ENCODE measurements at places on chromosomes 4 and X.

GRCh38 chr4:183552274-183553146, 47.7 kb downstream of the ING2 start:
- DNase-seq = no peak

- DNase-seq = no peak
These were observed 2.7 kb downstream of the AFP start for GRCh38 chr4:73438582-73439215.

- peak; percentile 5 for DNase-seq
These were observed 1.4 kb downstream of the RAI2 start for GRCh38 chrX:17859609-17860178.

- no peak for DNase-seq
These were observed 135.6 kb downstream of the MID1 start for GRCh38 chrX:10484683-10485247.

DNA sequence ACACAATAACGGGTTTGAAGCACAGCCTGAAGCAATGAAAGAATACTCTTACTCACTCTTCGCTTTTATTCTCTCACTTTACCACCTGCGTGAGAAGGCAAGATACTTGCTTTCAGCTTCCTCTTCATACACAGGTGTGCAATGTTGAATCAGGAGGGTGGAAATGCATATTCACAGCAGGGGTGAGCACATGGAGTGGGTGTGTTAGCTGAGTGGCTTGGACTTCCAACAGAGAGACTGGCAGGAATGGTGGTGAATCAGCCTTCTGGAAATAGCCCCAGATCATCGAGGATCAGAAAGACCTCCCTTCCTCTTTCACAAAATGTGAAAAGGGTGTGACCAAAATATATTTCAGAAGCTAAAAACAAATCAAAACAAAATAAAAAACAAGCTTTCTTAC, 521.2 kb downstream of the STIM2 start:
- DNase-seq = no peak

DNA sequence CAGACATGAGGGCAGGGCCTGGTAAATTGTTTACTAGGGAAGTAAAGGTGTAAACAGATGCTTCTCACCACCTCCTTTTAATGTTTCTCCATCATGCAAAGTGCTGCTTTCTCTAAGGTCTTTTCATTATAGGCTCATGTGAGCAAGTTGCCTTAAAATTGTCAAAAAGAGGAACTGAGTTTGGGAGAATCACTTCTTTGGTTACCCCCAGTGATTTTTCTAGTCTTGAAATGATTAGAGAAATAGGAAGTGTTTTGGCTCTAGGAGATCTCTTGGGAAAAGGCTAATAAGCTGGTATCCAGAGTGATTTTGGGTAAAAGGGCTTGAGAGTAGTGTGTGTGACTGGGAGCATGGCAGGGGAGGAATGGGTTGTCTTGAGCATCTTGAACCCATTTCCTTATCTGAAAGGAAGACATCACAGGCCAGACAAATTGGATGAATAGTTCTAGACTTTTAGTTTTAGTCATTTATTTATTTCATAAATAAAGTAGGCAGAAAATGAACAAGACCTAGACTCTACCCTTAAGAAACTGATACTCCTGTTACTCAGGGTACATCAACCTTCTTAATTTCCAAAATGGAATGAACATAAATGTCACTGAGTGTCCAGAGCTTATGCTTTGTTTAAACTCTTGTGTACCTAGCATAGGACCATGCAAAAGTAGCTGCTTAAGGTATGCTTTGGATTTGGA, 14.2 kb downstream of the GRPR start:
- DNase-seq = no peak

- DNase-seq = no peak
These were observed 43.2 kb upstream of the NEIL3 start for GRCh38 chr4:177266506-177266905.

- DNase-seq = no peak
These were observed 55.7 kb upstream of the SLC7A11 start for GRCh38 chr4:138297743-138298405.

DNA sequence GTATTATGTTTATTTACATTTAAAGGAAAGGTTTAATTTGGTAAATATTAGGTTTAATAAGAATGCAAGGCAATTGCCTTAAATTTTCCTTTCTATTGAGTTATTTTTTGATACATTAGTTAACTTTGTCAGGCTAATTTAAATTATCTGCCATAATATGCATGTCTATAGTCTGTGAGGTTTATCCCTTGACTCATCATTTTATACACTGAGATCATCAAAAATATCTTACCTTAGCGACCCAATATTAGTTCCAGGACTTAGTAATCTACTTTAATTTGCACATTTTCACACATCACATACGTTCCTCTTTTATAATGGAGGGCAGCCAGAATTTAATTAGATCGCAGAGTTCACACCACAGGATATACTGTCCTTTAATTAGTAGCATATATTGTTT, 999.5 kb upstream of the GRID2 start:
- no peak for DNase-seq

- DNase-seq = no peak
These were observed 40.0 kb upstream of the SMARCA5 start for GRCh38 chr4:143473334-143474126.

- no peak for DNase-seq
These were observed 33.7 kb downstream of the PRPS2 start for GRCh38 chrX:12824944-12825343.

GRCh38 chrX:122866532-122866931, 317.5 kb upstream of the GRIA3 start:
- DNase-seq = no peak

DNA sequence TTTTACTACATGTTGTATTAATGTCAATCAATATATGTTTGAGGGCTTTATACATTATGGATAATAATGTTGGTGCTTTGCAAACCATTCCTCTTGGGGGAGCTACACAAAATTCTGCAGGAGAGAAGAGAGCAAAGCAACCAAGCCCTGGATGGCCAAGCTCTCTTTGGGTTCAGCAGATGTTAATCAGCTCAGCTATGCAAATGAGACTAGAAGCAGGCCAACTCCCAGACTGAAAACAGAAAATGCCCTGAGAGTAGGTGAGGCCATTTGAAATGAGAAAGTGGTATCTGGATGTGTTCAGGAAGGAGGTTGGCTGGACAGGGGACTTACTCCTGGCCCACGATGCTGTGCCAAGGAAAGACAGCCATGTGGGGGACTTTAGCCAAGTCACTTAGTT, 387.0 kb downstream of the BCOR start:
- no peak for DNase-seq

DNA sequence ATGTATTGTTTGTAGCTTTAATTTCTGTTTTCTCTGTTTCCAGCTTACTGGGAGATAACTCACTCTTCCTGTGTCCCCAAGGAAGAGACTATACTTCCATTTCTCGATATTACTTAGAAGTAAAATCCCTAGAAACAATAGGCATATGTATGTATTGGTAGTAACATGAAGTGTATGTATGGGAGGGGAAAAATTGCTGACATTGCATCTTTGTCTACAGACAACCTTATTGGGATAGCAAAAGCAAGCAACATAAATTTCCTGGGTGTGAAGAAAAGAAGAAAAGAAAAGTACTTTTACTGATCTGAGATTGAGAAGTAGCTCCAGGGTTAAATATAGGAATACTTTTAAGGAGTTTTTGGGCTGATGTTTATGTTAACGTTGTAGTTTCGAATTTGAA, 15.4 kb downstream of the AP1AR start:
- DNase-seq = no peak

GRCh38 chrX:69564665-69565064, 51.2 kb upstream of the EDA start:
- no peak for DNase-seq

- peak; percentile 9 for DNase-seq
These were observed 171.3 kb downstream of the BTC start for GRCh38 chr4:74623041-74623440.
